NCI-H345 (cell line): ENCODE measurements at places on chromosomes 2 and 18.
A peak's percentile ranks its signal among the peaks of the same experiment; 100 is the strongest.

GRCh38 chr2:20424300-20425290 lies 22.3 kb upstream of the RHOB start:
- no peak for DNase-seq

DNA sequence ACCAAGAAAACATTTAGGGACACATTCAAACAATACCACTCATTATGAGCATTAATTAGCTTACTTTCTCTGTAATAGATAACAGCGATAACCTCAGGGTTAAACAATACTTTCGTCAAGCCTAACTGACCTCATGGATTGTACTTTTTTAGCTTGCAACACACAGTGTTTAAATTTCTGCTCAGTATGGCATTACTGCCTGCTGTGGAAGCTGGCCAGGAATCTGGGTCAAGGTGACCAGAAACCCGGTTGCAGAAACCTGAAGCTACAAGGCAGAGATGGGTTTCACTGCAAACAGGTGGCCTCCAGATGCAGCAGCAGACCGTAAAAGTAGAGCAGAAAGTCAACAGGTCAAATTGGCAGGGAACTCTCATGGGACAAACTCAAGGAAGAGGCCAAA lies 123.8 kb upstream of the FHL2 start:
- no peak for DNase-seq

DNA sequence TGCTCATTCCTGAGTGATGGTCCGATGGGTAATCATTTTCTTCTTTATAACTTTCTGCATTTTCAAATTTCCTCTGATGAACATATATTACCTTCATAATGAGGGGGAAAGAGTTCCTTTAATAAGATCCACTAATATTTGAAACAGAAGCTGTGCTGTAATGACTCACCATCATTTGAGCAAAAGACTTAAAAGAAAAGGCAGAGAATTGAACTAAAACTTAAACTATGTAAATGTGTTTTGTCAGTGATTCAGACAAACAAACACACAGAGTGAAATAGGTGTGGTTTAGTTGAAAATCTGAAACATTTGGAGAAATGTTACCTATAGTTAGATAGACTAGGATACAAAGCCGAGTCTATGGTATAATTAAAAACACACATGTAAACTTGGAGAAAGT lies 209.6 kb downstream of the STK39 start:
- DNase-seq = no peak

DNA sequence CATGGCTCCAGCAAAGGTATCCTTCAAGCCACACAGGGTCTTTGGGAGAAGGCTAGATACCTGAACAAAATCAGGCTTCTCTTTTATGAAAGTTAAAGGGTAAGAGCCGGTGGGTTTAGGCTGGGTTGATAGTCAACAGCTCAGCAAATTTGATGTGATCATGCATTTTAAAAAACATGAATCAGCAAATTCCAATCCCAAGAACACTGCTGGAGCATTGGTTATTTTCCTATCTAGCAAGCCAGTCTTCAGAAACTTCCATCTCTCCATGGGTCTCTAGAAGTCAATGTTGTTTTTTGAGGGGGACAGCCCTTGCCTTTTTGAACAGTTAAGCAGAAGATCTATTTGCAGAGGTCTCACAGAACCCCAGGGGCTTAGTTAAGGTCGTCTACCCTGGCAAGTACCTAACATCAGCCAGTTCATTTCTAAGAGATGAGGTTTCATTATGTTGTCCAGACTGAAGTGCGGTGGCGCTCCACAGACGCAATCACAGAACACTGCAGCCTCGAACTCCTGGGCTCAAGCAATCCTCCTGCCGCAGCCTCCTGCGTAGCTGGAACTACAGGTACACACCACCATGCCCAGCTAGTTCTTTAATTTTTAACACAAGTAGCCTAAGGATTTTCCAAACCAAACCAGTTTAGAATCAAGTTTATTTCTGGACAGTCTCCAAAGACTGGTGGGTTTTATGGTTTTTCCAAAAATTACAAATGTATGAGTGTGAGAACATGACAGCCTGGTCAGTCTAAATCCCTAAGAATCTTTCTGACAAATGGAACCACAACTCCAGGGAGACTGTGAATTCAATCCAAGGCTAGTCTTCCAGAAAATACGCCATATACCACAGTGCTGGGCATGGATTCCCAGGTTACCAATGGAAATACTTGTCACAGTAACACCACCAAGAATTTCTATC lies 4.1 kb upstream of the ZCCHC2 start:
- no peak for DNase-seq

DNA sequence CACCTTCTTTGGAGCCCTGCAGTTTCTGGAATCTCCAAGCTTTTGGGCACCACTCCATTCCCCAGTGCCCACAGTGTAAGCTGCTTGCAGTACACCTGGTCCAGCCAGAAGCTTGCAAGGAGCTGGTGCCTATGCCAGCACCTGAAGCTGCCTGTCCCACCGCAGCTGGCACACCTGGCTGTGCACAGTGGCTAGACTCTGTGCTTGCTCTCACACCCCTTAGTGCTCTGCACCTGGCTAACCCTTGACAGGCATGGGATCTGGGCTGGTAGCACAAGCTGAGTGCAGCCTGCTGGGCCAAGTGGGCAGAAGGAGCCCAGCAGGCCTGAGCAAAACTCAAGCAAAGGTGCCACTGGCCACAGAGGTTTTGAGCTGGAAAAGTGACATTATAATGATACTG lies 183.8 kb upstream of the MC4R start:
- no peak for DNase-seq

DNA sequence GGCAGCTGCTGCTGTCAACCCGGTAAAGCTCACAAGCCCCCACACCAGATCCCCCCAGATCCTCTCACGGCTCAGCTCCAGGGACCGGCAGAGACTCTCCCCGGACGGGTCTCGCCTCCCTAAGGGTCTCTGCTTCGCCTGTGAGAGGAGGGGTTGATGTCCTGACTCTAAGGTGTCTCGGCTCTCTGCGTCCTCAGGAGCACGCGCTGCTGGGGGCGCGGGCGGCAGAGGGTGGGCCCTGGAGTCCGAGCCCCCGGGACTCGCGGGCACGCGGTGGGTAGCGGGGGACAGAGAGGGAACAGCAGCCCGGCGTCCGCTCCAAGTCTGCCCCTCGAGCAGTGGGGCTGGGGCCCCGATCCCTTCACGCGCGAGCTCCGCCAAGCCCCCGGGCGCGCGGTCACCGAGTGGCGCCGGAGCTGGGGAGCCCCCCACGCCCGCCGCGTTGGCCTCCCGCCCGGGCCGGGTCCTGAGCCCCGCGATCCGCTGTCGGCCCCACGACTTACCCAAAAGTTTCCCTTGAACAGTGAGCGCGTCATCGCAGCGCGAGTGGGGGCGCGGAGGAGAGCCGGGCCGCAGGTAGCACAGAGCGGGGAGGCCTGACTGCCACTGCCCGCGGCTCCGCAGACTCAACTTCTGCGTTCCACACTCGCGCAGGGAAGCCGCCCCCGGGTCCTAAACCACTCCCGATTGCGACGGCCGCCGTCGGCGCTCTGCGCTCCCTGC lies at the start of gene PSTPIP2:
Gene PSTPIP2 (minus strand): TSS at position 608 of the 723 bp plus-strand sequence. CDS start 72 bp downstream, at position 536.
- peak; percentile 29 for DNase-seq

DNA sequence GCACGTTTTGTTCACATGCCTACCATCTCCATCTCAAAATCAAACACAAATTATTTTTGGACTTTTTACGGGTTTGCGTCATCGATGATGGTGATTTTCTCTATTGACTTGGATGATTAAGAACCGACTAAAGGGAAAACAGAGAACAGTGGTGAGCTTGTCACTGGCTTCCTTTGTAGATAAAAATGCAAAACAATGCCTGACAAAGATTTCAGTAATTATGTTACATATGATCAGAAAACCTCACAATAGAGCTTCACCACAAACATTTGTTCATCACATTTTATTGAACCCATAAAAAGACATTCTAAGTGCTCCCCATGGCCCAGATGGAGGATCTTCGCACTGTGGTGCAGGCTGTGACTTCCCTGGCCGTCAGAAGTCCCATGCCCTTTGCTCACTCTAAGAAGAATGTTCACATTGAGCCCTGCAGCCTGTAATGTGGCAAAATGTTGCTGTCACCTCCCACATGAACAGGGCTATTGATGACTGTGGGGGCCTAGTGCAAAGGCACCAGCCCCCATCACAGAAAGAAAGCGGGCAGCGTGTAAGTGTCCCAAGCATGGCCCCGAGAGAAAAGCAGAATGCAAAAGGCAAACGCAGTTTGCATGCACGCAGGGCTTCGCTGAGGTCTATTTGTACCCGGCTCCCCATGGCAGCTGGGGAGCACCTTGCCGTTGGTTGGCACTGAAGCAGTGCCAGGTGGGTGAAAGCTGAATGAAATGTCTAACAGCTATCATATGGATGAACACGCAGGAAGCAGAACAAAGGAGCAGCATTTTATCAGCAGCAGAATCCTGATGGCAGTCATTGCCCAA lies 60.6 kb downstream of the BCL2 start:
- peak; percentile 92 for DNase-seq

- DNase-seq = no peak
These were observed 29.9 kb upstream of the AGAP1 start for GRCh38 chr2:235463893-235464292.
